RPMI7951 (cell line): ENCODE measurements at places on chromosomes 2 and 18.
A peak's percentile ranks its signal among the peaks of the same experiment; 100 is the strongest.

DNA sequence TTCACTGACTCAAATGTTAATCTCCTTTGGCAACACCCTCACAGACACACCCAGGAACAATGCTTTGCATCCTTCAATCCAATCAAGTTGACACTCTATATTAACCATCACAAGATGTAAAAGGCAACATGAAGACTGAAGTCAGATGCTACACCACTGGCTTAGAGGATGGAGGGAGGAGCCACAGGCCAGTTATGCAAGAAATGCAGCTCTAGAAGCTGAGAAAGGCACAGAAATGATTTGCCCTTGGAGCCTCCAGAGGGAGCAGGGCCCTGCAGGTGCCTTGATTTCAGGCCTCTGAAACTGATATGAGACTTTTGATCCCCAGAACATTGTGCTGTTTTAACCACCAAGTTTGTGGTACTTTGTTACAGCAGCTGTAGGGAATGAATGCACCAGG, 276.3 kb downstream of the KCNS3 start:
- peak; percentile 48 for DNase-seq

DNA sequence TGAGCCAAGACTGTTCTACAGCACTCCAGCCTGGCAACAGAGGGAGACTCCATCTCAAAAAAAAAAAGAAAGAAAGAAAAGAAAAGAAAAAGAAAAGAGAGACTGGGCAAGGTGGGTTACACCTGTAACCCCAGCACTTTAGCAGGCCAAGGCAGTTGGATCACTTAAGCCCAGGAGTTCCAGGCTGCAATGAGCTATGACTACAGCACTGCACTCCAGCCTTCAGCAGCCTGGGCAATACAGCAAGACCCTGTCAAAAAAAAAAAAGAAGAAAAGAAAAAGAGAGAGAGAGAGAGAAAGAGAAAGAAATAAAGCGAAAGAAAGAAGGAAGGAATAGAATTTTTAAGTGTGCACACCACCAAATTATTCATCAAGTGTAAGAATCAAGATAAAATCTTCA, 2.9 kb downstream of the SPIRE1 start:
- no peak for DNase-seq

DNA sequence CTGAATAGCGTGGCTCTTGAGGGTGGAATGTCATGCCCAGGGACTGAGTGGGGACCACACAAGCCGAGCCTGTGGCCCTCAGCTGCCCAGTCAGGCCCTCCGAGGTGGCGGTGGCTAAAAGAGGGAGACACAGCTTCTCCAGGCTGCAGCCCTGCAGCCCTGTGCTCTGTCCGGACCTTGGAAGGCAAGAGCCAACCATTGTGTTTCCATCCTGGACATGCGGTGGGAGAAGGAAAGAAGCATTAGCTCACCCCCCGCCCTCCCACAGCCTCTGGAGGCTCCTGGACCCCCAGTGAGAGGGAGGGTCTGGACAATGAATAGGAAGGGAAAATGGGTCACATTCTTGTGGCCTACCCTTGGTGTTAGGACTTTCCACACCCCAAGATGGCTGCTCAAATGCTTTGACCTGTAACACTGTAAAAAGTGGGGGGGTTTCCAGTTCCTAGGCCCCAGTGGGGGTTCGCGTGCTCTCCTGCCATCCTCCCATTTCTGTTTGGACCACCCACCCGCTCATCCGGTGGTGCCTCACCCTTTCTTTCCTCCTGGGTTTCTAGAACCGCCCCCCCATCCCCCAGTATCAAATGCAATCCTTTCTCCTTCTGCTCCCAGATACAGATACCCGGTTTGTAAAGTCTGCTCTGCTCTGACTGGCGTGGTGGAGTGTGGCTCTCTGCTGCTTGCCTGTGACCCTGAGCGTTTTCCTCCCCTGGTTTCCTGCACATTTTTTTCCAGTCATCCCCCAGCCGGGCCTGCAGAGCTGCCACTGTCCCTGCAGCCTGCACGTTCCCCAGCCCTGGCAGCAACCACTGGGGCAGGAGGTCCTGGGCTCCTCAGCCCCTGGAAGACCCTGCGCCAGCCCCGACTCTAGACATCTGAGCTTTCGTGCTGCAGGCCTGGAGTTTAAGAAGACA, 36.3 kb upstream of the SMAD7 start:
- no peak for DNase-seq

DNA sequence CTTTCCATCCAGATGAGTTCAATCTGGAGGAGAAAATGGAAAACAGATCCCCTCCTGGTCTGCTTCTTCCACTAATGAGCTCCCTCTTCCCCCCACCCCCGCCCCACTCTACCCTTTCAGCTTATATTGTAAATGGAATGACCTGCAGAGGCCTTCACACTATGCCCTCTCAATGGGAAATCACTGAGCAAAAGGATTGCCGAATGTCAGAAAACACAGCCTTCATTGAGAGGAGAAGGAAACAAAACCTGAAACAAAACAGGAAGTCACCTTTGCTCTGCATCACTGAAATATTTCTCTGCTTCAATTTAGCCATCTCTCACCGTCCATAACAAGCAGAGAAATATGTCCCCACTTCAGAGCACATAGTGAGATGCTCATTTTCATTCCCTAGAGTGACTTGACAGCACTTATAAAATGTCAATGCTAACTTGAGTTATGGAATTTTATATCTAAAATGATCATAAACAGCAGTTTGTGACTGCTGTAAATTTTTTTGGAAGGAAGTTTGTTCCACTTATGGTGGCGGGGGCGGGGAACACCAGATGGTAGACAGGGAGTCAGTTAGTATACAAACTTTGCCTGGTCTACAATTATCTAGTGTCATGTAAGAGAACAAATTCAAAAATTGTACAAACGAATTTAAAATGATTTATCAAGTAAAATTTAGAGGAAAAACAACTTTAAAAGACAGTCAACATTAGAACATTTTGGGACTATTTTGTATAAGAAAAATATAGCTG, 1.8 kb upstream of the FRZB start:
- DNase-seq, result no peak

GRCh38 chr18:46071653-46072375, at the start of gene PSTPIP2:
PSTPIP2 (minus strand) TSS chr18:46072260; CDS start chr18:46072188, 72 bp downstream.
- peak; percentile 45 for DNase-seq

GRCh38 chr2:38108907-38109731, 33.2 kb upstream of the CYP1B1 start:
- DNase-seq, result no peak

GRCh38 chr2:201837824-201838431, 31.6 kb downstream of the CDK15 start:
- no peak for DNase-seq

GRCh38 chr2:177930916-177931315, 141.7 kb downstream of the PDE11A start:
- DNase-seq, result no peak

GRCh38 chr2:71952572-71953188, 195.0 kb downstream of the CYP26B1 start:
- peak; percentile 84 for DNase-seq

GRCh38 chr2:236935631-236936445, 149.9 kb upstream of the COPS8 start:
- DNase-seq, result no peak

- peak; percentile 96 for DNase-seq
Measured at GRCh38 chr18:34978953-34979608, 62.1 kb upstream of the MAPRE2 start.

DNA sequence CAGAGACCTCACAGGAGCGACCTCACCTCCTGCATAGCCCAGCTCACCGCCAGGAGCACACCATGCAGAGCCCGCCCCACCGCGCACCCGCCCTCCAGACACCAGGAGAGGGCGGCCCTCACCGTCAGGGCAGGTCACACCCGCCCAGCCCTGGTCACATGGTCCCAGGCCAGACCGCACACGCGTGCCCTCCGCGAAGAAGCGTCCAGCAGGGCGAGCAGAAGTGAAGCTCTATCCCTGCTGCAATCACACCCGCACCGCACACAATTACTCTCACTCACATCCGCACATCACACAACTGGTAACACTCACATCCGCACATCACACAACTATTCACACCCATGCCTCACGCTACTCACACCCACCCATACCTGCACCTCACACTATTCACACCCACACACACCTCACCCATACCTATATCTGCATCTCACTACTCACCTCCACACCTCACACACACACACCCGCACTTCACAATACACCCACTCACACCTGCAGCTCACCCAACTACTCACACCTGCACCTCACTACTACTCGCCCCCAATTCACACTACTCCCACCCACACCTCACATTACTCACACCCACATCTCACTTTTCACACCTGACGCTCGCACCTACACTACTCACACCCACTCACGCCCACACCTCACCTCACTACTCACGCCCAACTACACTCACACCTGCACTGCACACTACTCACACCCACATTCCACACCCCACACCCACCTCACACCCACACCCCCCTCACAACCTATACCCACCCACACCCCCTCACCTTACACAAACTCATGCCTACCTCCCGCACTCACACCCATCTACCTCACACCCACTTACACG, 242.0 kb downstream of the HDAC4 start:
- no peak for DNase-seq

GRCh38 chr2:100560216-100560830, 2.5 kb upstream of the PDCL3 start:
- DNase-seq, result no peak
